ENCODE measurements at places on chromosomes 4 and X.

DNA sequence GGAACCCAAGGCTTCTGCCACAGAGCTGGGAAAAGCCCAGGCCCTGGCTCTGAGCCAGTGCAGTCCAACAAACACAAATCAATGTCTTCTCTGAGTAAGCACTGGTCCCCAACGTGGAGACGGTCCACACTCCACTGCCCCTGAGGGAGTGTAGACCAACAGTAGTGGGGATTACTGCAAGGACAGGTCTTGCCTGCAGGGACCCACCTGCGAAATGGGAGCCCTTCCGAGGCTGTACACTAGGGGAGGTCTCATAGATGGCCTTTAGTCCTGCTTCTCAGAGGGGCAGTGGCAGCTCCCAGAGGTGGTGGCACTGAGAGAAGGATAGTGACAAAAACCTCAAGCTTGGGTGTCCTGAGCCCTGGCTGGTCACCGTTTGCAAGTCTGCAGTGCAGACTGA, 19.5 kb downstream of the ENPP6 start:
- no peak for DNase-seq

DNA sequence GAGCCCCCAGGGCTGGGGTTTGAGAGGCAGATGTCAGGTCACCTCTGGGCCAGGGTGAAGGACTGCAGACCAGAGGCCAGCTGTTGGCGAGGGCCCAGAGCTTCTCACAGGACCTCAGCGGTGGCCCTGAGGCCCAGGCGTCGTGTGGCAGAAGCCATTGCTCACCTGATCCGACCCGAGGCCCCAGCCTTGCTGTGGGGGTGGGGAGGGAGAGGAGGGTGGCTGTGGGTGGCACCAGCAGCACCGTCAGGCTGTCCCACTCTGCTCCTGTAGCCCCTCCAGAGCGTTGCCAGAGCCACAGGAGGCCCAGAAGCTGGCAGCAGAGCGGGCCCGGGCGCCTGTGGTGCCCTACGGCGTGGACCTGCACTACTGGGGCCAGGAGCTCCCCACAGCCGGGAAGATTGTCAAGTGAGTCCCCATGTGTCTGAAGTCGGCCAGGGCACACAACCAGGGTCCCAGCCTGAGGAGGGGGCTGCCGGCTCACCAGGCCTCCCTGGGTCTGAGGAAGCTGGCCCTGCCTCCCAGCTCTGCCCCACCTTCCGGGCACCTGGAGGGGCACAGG, 28.8 kb downstream of the UVSSA start:
- no peak for DNase-seq

- DNase-seq = no peak
Observed at GRCh38 chr4:185033950-185034349, 15.7 kb downstream of the HELT start.

DNA sequence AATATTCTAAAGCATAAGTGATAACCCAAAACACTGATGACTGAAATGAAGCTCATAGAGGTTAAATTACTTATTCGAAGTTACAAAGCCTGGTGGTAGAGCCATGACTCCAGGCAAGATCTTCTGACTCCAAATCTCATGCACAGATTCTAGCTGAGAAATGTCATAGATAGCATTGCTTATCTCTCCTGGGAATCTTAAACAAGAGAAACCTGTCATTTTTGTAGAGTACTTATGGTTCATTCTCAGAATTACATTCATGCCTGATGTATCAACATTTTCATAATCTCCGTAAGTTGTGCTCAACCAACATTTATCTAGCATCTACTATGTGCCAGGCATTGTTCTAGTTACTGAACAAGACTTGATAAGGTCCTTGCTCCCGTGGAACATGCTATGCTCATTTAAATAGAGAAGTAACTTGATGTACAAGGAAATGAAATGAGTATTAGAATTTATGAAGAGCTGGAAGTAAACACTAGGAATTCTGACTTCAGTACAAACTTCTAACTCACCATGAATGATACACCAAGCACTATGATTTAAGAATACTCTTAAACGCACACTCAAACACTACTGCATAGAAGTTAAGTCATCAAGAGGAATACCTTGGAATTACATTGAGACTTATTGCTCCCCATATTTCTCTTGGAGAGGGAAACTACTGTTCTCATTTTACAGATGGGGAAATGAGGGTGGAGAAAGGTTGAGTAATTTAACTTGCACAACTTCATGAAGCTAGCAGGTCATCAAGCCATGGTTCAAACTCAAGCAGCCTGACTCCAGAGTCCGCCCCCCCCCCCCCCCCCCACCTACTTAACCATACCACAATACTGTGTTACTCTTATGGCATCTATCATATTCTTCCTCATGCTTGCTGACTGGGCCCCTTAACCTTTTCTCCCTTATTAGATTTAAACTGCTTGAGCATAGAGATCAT, 45.4 kb downstream of the MBNL3 start:
- no peak for DNase-seq

DNA sequence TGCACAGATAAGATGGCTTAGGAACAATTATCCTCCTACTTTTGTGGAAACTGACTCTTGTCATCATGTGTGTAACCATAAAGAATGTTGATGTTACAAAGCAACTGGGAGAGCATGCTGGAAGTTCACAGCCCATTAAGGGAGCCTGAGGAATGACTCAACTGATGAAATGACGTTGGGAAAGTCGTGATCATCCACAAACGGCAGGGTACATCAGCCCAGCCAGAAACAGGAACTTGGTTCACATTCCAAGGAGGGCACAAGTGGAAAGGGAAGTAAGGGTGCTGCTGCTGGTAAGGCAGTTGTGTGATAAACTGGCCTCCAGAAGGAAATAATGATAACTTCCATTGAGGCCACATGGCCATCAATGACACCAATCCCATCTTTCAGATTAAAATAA, 6.7 kb downstream of the TEC start:
- DNase-seq = no peak

All from stimulated activated CD4-positive, alpha-beta T cell treated with anti-CD3 and anti-CD28 coated beads, Interleukin-4, amount 100 ng/mL, for 48 hours (primary cell).